ENCODE measurements at places on chromosomes 7 and 10. TPM values are rescaled to one million over a fixed set of nuclear protein-coding genes. Genes with fewer than 3 reads are reported as not detected.

DNA sequence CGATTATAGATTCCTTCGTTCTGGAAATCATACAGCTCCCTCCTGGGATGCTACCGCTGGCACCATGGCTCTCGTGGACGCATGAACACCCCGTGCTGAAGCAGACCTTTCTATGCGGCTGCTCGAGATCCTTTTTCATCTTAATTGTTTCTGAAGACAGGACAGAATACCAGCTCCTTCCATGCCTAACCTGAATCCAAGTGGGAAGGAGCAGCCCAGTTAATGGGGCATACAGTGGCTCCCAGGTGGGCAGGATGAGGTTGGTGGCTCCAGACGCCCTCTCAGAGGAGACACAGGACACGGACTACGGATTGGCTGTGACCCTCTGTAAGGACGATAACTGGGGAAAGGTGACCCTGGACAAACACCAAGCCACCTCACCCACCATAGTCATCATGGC, 18.4 kb upstream of the LOXL4 start:
- DNase-seq = no peak

- peak; percentile 73 for DNase-seq
Observed at GRCh38 chr7:44964384-44964830, 14.4 kb downstream of the MYO1G start.

GRCh38 chr7:128053023-128053422, 21.8 kb upstream of the LRRC4 start:
- DNase-seq = no peak

GRCh38 chr7:45414226-45414625, 159.9 kb upstream of the ADCY1 start:
- no peak for DNase-seq

- DNase-seq = no peak
Observed at GRCh38 chr10:52566471-52567246, 205.9 kb downstream of the MBL2 start.

DNA sequence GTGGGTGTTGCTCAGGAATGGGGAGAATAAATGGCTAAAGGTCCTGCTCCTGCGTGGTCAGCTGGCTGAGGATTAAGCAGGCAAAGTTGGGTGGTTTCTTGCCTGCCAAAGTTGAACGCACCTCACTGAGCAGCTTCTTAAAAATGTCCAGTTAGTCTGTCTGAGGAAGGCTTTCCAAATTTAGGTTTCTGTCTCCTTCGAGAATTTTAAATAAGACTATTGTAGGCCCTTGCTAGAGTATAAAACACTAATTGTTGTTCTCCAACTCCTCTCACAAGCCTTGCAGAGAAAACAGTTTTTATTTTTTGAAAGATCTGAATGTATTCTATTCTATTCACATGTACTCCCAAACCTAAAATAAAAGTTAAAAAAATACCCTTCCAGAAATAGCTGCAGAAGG, 122.0 kb upstream of the LAMB4 start:
- no peak for DNase-seq

GRCh38 chr10:29412485-29412884, 123.6 kb downstream of the LYZL1 start:
- no peak for DNase-seq

The MKI67 gene
- 4.2 TPM for total RNA-seq

The ANAPC16 gene
- total RNA-seq = 75.7 TPM

The PNLIPRP3 gene
- not detected for total RNA-seq

The GARIN1A gene
- total RNA-seq = 6.1 TPM

Data from aorta (tissue), 5 donors.